ENCODE measurements at places on chromosomes 6 and 20.
A peak's percentile ranks its signal among the peaks of the same experiment; 100 is the strongest.

GRCh38 chr20:56925831-56926170 lies 296.7 kb downstream of the TFAP2C start:
- DNase-seq = no peak

GRCh38 chr6:135163440-135163738 lies 17.7 kb upstream of the MYB start:
- DNase-seq = no peak

- DNase-seq = no peak
Measured at GRCh38 chr6:25902071-25902470, 28.0 kb upstream of the SLC17A3 start.

- DNase-seq = no peak
Measured at GRCh38 chr6:51466427-51466826, 621.0 kb downstream of the PKHD1 start.

- DNase-seq = no peak
Measured at GRCh38 chr6:165218829-165219228, 90.6 kb downstream of the C6orf118 start.

GRCh38 chr20:8196096-8196495 lies 64.0 kb downstream of the PLCB1 start:
- no peak for DNase-seq

GRCh38 chr6:89917801-89918366 lies 23.6 kb downstream of the GJA10 start:
- DNase-seq = no peak

GRCh38 chr6:115986026-115986425 lies 74.7 kb downstream of the FRK start:
- no peak for DNase-seq

- DNase-seq = no peak
Measured at GRCh38 chr20:4320291-4320690, 304.9 kb upstream of the RNF24 start.

- DNase-seq = no peak
Measured at GRCh38 chr6:26183237-26183580, 96.0 kb downstream of the HFE start.

GRCh38 chr6:5044866-5045265 lies 40.3 kb upstream of the PPP1R3G start:
- no peak for DNase-seq

DNA sequence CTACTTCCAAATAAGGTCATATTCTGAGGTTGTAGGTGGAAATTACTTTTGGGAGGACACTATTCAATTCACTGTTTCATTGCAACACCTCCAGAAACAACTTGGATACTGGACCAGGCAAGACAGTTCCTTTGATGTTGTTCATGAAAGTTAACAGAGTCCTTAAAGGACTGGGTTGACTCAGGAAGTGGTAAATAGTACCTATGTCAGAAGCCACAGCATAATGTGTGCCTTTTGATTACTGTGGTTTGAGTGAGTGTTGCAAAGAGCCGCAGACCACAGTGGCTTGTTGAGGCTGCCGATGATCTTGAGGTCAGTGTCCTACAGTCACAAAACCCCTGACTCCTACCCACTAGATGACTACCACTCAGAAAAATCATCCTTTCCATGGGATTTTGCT lies 10.9 kb downstream of the IL20RA start:
- peak; percentile 13 for DNase-seq

DNA sequence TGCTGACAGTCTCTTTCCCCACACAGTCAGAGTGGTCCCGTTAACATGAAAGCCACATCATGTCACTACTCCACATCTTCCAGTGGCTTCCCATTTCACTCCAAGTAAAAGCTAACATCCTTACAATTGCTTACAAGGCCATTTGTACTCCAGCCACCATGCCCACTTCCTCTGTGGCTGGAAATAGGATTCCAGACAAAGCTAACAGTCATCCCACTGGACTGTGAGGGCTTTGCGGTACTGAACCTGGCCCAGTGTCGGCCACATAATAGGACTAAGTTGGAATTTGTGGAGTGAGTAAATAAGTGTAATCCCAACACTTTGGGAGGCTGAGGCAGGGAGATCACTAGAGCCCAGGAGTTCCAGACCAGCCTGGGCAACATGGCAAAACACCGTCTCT lies 10.9 kb downstream of the CCM2L start:
- no peak for DNase-seq

GRCh38 chr20:35490736-35491181 lies 35.4 kb downstream of the CEP250 start:
- peak; percentile 37 for DNase-seq

- DNase-seq = no peak
Measured at GRCh38 chr6:122758927-122759334, 20.6 kb upstream of the FABP7 start.
